ENCODE measurements at places on chromosomes 13 and 19.
A peak's percentile ranks its signal among the peaks of the same experiment; 100 is the strongest.

GRCh38 chr19:50357178-50358100 lies 8.0 kb downstream of the NAPSA start:
- peak; percentile 78 for DNase-seq

GRCh38 chr13:44618326-44618725 lies 42.2 kb upstream of the TSC22D1 start:
- DNase-seq = no peak

DNA sequence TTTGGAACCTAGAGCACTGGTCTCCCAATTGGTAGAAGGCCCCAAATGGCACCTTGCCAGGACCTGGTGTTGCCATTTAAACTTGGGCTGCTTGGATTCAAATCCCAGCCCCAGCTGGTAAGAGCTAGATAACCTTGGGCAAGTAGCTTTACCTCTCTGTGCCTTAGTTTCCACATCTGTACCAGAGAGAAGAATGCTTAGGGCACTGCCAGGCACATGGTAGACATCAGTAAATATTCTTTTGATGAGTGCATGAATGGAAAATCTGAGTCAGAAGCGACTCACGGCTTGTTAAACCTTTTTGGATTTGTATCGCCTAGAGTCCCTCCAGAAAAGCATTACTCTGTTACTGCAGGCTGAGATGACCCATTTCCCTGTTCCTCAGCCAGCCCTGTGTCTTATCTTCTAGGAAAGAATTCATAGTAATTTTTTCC lies 90.9 kb downstream of the SIPA1L3 start:
- no peak for DNase-seq

DNA sequence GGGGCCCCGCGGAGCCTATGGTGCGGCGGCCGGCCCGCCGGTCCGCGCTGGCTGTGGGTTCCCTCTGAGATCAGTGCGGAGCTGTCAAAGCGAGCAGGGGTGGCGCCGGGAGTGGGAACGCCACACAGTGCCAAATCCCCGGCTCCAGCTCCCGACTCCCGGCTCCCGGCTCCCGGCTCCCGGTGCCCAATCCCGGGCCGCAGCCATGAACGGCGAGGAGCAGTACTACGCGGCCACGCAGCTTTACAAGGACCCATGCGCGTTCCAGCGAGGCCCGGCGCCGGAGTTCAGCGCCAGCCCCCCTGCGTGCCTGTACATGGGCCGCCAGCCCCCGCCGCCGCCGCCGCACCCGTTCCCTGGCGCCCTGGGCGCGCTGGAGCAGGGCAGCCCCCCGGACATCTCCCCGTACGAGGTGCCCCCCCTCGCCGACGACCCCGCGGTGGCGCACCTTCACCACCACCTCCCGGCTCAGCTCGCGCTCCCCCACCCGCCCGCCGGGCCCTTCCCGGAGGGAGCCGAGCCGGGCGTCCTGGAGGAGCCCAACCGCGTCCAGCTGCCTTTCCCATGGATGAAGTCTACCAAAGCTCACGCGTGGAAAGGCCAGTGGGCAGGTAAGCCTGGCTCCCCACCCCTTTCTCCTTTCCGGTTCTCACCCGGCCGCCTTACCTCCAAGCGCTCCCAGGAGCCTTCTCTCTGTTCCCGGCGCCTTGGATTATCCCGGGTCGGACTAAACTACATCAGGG lies at the start of gene PDX1:
Gene PDX1, plus strand, starts transcription at position 67 of the 743 bp plus-strand sequence. Its CDS starts 139 bp downstream, at position 206.
- peak; percentile 28 for DNase-seq

GRCh38 chr19:46299004-46299509 lies 2.2 kb downstream of the HIF3A start:
- DNase-seq = no peak
